ENCODE measurements at places on chromosomes 1 and 21. TPM values are rescaled to one million over a fixed set of nuclear protein-coding genes. Genes with fewer than 3 reads are reported as not detected.

Gene GJA8
- not detected for total RNA-seq

Gene ADCY10
- total RNA-seq, result not detected

Gene LCE2A
- not detected for total RNA-seq

Gene OR2T11
- not detected for total RNA-seq

Gene CASZ1
- 3.4 TPM for total RNA-seq

Gene ADGRB2
- total RNA-seq, result 7.1 TPM

Gene SPRR1B
- total RNA-seq, result not detected

Gene NIBAN1
- total RNA-seq, result 0.36 TPM

Gene DCST2
- total RNA-seq, result 2.0 TPM

Gene SELL
- total RNA-seq, result not detected

Gene CELF3
- total RNA-seq, result 0.17 TPM

Gene ANGPTL3
- not detected for total RNA-seq

Gene GJB3
- not detected for total RNA-seq
